ENCODE measurements at places on chromosomes 1 and 21.

- no peak for DNase-seq
Measured at GRCh38 chr1:65146908-65147423, 1.0 kb upstream of the AK4 start.

- DNase-seq: no peak
Measured at GRCh38 chr1:150505431-150505830, 2.5 kb upstream of the ECM1 start.

DNA sequence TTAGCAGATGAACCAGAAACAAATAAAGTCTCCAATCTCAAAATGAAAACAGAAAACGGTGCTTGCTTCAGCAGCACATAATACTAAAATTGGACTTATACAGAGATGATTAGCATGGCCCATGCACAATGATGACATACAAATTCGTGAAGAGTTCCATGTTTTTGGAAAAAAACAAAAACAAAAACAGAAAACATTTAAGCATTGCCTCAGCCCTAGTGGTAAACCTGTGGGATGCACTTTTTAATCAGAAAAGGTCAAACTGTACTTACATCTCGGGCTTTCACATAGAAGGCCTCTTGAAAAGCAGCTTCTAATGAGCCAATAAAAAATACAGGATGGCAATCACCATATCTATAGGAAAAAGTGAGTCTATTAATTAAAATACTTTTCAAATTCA lies 159.1 kb upstream of the DMRTA2 start:
- DNase-seq: no peak

- no peak for DNase-seq
Measured at GRCh38 chr1:115677182-115677555, 35.4 kb downstream of the VANGL1 start.

DNA sequence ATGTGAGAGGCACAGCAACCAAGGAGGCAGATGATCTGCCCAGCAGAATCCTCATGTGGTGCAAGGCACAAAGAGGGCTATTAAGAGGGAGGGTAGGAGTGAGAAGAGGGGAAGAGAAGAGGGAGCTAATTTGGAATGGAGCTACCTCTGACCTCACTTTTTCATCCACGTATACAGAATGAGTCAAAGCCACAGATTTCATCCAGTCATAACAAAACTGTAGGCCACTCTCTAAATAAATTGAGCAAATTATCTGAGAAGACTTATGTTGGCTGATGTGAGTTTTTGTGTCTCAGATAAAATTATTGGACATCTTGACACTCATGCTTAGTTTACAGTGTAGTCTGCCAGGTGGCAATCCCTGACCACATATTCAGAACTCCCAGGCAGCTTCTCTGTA lies 325.6 kb downstream of the TTLL7 start:
- no peak for DNase-seq

- DNase-seq: no peak
Measured at GRCh38 chr1:18018366-18018765, 89.2 kb upstream of the IGSF21 start.

All from stimulated activated CD8-positive, alpha-beta memory T cell treated with anti-CD3 and anti-CD28 coated beads, Interleukin-15, amount 100 ng/mL, for 24 hours (primary cell).